ENCODE measurements at places on chromosomes 2 and 18.
A peak's percentile ranks its signal among the peaks of the same experiment; 100 is the strongest.

DNA sequence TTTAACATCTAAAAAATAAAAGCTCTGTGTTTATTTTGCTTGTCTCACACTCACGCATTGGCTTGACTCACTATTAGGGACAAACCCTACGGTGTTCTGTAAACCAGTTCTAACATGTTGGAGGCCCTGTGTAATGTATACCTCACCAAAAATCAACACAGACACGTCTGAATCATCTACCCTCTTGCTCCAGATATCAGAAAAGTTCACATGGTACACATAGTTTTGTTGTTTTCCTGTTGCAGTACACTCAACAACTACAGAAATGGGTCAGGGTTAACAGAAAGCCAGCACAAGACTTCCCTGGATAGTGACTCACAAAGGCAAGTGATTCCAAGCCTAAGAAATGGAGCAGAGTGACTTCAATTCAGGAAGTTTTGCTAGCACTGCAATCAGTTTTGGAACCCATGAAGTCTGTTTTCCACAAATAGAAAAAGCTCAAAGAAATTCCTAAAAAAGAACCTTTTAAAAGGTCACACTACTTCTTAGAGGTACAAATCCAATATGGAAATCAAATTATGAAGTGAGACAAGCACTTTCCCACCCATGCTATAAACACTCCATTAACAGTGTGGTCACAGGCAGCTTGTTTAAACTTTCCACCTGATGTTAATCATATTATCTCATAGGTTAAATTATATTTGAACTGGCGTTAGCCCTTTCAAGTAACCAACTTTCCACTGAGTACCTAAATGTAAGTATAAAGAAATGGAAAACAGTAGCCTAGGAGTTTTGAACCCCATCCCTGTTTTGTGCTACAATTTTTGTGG lies 87.4 kb downstream of the GAREM1 start:
- no peak for DNase-seq

DNA sequence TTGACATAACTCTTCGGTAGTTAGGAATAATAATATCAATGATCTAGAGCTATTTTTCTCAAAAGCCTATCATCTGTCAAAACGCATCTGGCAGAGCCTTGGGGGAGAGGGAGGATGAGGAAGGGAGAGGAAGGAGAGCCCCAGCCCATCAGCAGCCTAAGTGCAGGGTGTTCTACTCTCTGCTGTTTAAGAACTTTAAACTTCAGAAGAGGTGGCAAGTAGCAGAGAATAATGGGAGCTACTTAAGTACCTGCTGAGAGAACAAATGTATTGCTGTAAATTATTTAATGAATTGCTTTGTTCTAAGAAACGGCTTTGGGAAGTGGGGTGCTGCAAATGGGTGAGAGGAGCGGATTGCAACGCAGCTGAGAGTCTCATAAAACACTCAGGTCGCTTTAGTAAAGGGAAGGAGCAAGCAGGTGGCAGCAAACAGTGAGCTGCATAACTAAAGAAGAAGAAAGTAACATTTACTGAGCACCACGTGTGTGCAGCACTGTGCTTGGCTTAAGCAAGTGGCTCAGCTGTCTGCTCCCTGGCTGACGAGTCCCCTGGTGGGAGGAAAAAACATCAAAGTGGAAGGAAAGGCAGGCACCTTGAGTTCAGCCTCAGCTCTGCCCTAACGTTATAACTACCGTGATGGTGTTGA lies 26.3 kb upstream of the SH3RF3 start:
- DNase-seq: no peak

GRCh38 chr2:65661980-65662653 lies 229.7 kb upstream of the SPRED2 start:
- no peak for DNase-seq

DNA sequence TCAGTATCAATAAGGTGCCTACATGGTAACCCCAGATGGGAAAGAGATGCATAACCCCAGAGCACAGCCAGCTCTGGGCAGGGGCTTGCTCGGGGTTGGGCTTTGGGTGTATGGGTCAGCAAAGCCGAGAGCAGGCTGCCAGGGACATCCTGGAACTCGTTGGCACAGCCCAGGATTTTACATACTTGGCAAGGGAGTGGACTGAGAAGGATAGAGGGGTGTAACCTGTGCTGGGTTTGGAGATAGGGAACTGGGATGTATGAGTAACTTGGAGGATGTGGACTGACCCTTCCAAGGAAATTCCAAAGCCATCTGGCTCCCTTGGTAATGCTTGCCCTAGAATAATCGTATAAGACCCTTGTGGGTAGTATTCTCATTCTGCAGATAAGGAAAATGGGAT lies 44.2 kb downstream of the GPR39 start:
- no peak for DNase-seq

GRCh38 chr2:59752512-59752911 lies 800.9 kb downstream of the BCL11A start:
- DNase-seq: no peak

GRCh38 chr2:224293976-224294375 lies 107.9 kb downstream of the FAM124B start:
- no peak for DNase-seq

DNA sequence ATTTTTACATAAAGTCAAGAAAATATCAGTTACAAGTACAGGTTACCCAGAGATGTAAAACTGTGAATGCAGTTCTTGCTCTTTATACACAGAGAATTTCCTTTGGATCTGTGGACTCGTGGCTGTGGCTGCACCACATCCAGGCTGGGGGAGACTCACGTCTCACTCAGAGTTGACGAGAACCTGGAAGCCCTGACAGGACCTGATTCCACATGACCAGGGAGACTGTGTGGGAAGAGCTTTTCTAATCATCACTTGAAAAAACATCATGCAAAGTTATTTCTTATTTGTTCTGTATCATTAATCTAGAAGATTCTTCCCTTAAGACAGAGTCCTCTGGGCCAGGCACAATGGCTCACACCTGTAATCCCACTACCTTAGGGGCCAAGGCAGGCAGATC lies 1159.0 kb downstream of the RPIA start:
- no peak for DNase-seq

GRCh38 chr18:11947214-11948191 lies 33.8 kb upstream of the IMPA2 start:
- DNase-seq: peak; percentile 42

- no peak for DNase-seq
These were observed 42.7 kb upstream of the PELI1 start for GRCh38 chr2:64186699-64187605.

DNA sequence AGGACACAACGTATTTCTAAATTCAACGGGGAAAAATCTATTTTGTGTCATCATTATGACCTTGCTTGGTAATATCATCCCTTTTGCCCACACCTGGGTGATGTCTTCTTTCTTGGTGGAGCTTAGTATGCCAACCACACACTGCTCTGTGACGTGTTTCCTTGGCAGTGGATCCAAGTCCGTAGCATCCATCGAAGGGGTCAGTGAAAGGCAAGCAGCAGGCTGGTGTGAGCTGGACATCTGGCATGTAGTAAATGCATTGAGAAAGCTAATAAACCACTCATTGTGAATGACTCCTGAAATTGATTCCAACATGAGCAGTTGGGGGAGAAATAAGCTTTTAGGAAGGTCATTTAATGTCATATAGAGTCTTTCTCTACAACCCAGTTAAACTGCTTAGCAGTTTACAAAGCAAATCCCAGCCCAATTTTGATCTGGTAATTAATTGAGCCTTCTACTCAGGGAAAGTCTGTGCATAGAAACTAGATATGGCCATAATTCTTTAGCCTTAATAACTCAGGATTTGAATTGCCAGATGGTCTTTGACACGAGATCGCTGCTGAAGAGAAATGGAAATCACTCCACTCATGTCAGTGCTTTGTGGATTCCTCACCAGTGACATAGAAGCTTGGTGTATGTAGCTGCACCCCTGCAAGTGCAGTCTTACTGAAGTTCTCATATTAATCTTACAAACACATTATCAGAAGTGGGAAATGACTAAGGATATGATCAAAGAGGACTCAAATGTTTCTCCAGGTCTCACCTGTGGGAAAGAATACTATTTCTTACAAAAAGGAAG lies 494.8 kb downstream of the CMPK2 start:
- no peak for DNase-seq

DNA sequence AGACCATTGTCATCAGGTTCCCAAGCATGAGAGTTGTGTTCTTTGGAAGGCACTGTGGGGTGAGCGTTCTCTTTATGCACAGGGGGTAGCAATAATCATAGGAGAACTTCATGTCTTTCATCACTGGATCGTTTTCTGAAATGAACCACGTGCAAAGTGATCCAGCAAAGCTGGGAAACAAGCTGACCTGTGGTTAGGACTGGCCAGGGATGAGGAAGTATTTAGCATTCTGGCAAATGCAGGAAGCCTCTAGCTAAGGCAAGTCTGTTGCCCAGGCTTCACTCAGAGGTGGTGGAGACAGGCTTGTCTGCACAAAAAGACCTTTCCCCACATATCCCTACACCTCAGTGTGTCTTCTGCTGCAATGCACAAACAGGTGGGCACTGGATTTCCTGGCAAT lies 58.6 kb downstream of the MMADHC start:
- DNase-seq: no peak

GRCh38 chr2:74391209-74391579 lies 11.1 kb upstream of the DCTN1 start:
- no peak for DNase-seq

GRCh38 chr18:41690332-41691127 lies 264.5 kb upstream of the PIK3C3 start:
- no peak for DNase-seq

DNA sequence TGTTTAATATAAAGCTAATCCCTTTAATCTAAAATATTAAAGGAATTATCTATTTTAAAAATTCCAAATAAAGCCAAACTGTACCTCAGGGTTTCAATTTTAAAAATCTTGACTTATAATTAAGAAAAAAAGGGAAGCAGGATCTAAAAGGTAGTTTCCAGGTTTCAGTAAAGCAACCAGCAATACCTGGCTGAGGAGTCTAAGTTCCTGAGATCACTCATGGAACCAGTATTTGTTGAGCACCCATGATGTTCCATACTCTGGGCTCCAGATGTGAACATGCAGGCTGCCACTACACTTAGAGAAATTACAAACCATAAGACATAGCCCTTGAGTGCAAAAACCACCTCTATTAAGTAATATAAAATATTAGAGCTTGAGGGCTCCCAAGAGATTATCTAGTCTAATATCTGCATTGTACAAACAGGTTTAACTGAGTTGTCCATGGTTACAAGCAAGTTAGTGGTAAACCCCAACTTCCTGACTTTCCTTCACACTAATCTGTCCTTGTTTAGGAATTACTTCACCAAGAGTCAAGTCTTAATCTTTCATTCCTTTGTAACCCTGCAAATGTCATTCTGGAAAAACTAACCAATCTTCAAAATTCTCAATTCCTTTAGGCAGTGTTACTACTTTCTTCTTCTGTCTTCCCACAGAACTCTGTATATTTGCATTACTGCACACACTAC lies 49.2 kb downstream of the CLASP1 start:
- no peak for DNase-seq

GRCh38 chr2:200377355-200378336 lies 71.2 kb downstream of the SPATS2L start:
- no peak for DNase-seq

DNA sequence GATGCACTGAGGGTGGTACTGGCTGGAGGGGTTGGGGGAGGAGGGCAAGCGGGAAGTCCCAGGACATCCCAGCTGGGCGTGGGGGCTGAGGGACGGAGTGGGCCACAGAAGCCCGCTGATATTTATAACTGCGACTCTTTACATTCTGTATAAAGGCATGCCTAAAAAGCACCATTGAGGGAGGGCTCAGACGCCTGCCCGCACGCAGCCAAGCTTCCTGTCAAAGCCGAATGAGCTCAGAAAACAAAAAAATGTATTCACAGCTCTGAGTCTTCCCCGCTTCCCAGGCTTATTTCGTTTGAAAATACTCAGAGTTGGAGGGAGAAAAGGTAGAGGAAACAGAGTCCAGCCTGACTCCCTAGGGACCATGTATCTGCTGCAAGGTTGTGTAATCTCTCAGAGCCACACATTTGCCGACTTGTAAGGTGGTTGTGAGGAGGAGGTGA lies 170.1 kb upstream of the HAAO start:
- no peak for DNase-seq

DNA sequence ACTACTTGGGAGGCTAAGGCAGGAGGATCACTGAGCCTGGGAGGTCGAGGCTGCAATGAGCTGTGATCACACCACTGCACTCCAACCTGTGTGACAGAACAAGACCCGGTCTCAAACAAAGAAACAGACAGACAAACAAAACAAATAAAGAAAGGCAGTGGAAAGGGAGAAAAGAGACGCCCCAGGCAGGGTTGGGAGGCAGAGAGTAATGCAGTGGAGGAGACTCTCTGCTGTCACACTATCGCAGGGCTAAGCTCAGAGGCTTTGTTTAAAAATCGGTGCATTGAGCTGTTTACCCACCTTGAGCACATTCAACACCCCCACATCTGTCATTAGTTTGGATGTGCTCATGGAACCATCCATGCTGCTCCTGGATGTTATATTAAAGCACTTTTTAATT lies 84.2 kb upstream of the RMP24 start:
- no peak for DNase-seq

DNA sequence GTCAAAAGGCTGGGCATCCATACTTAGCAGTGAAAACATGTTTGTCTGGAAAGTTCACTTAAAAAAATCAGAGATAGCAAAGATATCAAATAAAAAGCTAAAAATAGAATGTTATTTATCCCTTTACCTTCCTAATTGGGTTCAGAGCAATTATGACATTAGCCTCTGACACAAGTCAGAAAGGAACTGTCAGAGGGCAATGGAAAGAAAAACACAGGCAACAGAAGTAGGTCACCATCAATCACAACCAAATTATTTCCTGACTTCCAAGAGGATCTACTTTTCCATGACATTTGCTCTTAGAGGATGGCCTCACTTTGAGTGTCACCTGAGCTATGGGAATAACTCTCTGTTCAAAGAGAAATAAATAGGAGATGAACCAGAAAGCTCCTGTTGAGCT lies 27.5 kb downstream of the MYOM1 start:
- DNase-seq: no peak

DNA sequence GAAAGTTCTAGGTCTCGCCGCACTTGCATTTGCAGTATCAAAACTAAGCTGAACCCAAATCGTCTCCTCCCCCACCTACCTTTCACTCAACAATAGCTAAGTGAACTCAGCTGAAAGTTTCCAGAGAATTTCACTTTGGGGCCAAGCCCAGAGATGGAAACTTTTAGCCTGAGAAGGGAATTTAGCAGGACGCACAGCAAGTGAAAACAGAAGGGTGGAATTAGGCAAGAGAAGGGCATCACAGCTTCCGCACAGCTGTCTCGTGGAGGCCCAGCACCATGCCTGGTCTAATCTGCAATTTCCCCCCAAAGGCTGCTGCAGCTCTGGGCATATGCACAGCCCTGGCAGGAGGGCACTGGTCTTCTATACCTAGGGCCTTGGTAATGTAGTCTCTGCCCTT lies 262.0 kb downstream of the TNS1 start:
- no peak for DNase-seq

GRCh38 chr18:8368512-8369217 lies 240.6 kb upstream of the RAB12 start:
- no peak for DNase-seq

DNA sequence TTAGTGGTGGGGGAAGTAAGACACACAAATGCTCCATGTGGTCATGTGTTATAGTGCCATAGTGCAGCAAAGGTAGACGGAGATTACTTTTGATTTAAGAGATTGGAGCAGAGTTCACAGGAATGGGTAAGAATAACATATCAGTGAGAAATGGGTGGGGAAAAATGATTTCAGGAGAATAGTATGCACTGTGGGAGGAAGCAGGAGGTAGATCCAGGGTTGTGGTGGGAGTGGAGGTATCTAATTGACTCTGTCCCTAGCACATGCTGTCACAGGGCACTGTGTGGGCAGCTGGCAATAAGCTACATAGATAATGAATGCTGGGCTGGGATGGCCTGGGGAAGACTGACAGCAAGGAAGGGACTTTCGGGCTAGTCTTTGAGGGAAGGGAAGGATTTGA lies 65.3 kb downstream of the STAT1 start:
- no peak for DNase-seq

GRCh38 chr2:141611176-141611571 lies 519.6 kb downstream of the LRP1B start:
- no peak for DNase-seq
